ENCODE measurements at places on chromosomes 5 and 9.

DNA sequence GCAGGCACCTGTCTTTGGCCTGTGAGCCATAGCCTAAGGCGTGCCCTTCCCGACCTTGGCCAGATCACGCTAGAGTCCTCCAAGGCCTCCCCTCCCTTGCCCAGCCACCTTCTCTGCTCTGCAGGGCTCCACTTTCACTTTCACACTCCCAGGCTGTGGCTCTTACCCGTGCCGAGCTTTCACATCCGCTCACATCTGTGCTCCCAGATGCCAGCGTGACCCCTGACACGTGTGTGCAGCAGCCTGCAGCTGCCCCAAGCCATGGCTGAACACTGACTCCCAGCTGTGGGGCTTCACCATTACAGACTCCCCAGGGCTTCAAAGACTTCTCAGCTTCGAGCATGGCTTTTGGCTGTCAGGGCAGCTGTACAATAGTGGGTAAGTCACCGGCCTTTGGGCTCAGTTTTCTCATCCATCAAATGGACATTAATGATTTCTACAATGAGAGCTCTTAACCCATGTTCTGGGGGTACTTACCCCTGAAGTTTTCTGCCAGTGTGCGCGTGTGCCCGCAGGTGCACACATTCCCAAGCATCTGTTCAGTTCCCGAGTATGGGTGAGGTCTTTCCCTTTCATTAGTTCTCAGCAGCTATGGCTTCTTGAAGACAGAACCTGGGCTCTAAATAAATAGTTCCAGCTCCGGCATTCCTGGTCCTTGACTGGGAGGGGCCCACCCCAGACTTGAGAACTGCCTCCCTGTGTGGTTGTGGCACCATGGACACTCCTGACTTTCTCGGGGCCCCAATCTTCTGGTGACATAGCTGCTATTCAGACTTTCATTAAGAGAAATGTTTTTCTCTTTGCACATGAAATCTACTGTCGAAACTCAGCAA lies 118.6 kb downstream of the RGS3 start:
- no peak for DNase-seq

GRCh38 chr5:109987970-109988369 lies 298.2 kb downstream of the MAN2A1 start:
- no peak for DNase-seq

GRCh38 chr9:134555094-134555650 lies 86.4 kb upstream of the COL5A1 start:
- DNase-seq: no peak

- DNase-seq: no peak
Measured at GRCh38 chr5:176844706-176845391, 34.5 kb downstream of the UNC5A start.

DNA sequence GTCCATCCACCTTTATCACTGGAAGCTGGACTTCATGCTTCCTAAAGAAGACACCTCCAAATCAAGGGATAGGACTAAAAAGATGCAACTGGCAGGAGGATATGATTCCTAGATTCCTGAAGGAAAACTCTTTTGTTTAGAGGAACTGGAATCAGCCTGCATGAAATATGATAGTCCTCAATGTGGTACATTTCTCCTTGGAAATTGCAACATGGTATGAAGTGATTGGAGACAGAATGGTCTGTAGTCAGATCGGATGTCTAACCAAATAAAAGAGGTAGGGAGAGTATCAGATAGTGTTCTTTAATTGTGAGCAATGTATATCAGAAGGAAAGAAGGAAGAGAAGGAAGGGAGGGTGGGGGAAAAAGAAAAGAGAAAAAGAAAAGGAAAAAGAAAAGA lies 116.1 kb upstream of the FSTL4 start:
- DNase-seq: no peak

- no peak for DNase-seq
Measured at GRCh38 chr9:79408617-79409016, 163.1 kb upstream of the TLE4 start.

GRCh38 chr9:107020040-107020530 lies 157.1 kb downstream of the ZNF462 start:
- peak; percentile 99 for DNase-seq

DNA sequence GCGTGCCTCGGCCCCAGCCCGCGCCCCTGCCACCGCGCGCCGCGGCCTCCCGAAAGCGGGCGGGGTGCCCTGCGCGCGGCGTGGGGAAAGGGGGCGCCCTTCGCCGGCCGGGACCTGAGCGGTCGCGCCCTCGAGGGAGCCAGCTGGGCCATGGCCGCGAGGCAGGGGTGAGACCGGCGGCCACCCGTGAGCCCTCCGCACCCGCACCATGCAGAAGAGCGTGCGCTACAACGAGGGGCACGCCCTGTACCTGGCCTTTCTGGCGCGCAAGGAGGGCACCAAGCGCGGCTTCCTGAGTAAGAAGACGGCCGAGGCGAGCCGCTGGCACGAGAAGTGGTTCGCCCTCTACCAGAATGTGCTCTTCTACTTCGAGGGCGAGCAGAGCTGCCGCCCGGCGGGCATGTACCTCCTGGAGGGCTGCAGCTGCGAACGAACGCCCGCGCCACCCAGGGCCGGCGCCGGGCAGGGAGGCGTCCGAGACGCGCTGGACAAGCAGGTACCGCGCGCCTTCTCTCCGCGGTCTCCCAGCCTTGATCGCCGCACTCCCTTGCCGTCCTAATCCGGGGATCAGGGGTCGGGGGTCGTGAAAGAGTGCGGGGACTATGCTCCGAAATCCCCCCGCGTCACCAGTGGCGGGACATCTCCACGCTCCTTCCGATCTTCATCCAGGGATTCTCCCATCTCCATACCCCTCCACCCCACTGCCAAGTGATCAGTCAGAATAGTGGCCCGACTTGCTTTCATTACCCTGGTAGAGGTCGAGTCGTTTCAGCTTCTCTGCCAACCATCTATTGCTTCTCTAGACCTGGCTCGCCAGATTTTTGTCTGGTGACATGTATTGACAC lies 590 bp downstream of the RASGRF2 start:
- no peak for DNase-seq

DNA sequence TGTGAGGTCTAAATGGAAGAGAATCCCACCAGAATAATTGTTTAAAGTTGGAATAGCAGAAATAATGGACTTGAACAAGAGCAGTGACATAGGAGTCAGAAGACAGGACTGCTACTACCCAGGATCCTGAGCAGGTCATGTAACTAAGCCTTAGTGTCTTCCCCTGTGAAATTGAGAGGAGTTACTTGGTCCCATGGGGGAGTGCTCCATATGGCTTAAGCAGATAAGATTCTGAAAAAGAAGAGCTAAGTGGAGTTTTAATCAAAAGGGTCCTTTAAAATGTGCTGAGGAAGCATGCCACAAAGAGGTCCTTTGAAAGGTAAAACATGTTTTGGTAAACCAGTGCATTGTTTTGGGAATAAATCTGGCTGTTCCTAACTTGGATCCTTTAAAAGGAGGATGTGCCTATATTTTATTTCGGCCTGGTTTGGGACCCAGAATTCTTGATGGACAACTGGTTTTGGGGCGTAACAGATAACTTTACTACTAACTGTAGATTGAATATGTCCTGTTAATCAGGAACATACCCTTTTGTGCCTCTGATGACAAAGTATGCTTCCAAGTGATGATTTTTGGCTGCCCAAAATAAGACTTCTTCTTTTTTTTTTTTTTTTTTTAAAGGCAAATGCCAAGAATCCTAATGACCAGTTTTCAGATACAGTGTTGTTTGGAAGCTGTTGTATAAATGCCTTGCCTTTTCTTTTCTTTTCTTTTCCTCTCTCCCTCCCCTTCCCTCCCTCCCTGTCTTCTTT lies 5.7 kb downstream of the RCL1 start:
- no peak for DNase-seq

DNA sequence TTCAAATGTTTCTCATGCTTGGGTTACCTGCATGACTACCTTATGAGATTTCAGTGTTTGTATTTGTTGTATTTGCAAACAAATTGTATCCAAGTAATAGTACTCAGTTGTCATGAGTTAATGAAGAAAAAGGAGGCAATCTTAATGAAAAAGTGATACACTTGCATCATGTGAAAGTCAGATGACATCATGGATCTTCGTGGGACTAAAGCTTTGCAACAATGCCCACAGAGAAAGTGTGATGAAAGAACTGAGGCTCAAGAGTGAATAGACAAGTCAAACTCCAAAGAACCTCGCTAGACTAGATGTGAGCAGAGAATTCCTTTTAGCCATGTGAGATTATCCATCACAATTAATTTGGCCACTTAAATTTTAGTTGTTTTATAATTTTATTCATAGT lies 75.4 kb upstream of the ADRB2 start:
- DNase-seq: no peak

DNA sequence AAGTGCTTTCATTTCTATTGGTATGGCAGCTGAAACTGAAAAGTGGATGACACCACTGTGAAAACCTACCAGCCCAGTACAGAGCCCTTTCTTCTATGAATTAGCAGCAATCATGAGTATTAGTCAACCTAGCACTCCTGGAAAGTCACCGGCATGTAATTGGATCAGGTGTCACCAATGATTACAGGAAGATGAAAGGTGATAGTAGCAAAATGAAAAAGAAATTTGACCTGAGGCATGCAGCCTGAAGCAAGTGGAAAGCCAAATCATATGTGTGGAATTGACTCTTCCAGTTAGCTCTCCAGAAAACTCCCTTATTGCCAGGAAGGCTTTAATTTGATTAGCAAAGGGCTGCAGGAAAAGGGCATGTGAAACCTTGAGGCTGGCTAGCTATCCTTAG lies 81.2 kb upstream of the NAA35 start:
- DNase-seq: no peak

DNA sequence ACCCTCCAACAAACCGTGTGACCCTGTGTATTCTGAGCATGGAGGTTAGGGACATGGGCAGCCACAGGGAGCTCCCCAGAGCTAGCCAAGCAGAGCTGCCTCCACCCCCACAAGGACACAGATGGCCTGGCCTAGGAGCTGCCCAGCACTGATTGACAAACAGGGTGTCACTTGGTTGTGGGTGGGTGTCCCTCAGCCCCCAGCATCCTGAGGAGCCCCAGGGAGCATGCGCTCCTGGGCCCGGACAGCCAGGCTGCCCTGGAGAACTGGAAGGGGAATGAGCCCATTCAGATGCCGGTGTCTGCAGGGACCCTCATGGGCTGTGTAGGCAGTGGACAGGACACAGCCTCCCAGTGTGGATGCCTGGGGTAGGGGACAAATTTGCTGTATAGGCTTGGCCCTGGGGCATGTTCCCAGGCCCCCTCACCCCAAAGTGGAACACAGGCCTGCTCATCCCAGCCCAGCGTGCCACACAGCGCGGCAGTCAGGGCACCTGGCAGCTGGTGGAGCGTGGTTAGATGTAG lies 124.8 kb upstream of the LMX1B start:
- DNase-seq: no peak

DNA sequence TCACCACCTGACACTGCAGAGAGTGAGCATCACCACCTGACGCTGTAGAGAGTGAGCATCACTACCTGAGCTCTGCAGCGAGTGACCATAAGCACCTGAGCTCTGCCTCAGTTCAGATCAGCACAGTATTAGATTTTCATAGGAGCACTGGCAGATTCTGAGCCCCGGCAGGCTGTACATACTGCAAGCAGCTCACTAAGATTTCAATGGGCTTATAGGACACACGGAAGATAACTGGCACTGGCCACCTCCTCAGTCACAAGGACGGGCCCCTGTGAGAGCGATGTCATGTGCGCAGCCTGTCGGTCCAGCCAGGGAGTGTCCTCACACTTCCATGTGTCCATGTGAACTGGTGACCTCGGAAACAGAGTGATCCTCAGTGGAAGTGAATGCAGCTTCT lies 153.5 kb upstream of the IRX2 start:
- DNase-seq: no peak

Data from astrocyte of the cerebellum (primary cell).